Smooth muscle cell of the coronary artery (primary cell): ENCODE measurements at places on chromosomes 5 and 9. TPM values are rescaled to one million over a fixed set of nuclear protein-coding genes. Genes with fewer than 3 reads are reported as not detected.

Gene NCS1
- 26.3 and 35.3 TPM in 2 replicates for total RNA-seq

Gene GDNF
- 0.15 and 0.35 TPM in 2 replicates for total RNA-seq

Gene SLC6A18
- not detected in 2 replicates for total RNA-seq

Gene TIMD4
- total RNA-seq = not detected in 2 replicates

Gene ABO
- total RNA-seq = not detected in 2 replicates

Gene IL13
- total RNA-seq = not detected in 2 replicates

Gene SLC4A9
- not detected in 2 replicates for total RNA-seq

Gene CDKN2A
- 19.0 and 44.6 TPM in 2 replicates for total RNA-seq

Gene ORM2
- not detected in 2 replicates for total RNA-seq

Gene LCN15
- not detected in 2 replicates for total RNA-seq

Gene PCDHB6
- total RNA-seq = 0.08 TPM in 1 of 2 replicates, not detected in the other

Gene UBAP2
- total RNA-seq = 13.5 and 28.0 TPM in 2 replicates

Gene DAP
- 7.5 and 48.5 TPM in 2 replicates for total RNA-seq

Gene SAXO1
- under 0.01 and 0.08 TPM in 2 replicates for total RNA-seq

Gene ARL10
- total RNA-seq = 7.3 and 11.9 TPM in 2 replicates
